HL-60 (cell line): ENCODE measurements at places on chromosomes 16 and 17.

GRCh38 chr16:46715769-46716305 lies 26.4 kb downstream of the ORC6 start:
- DNase-seq = no peak

- no peak for DNase-seq
These were observed 113.9 kb downstream of the VPS53 start for GRCh38 chr17:600576-601243.

GRCh38 chr16:67926181-67926750 lies 5.4 kb downstream of the CTRL start:
- DNase-seq = no peak

DNA sequence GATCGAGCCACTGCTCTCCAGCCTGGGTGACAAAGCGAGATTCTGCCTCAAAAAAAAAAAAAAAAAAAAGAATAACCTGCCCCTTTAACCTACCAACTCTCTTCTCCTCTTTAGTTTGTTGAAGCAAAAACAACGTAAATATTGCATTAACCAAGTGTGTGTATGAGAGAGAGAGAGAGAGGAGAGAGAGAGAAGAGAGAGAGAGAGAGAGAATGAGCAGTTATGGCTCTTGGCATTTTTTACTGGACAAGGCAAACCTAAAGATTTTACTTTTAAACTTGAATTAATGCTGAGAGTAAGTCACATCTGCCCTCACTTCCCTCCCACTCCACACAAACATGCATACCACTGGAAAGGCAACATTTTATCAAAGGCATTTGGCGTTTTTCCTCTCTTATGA lies 3.0 kb upstream of the SLFN5 start:
- DNase-seq = no peak

- DNase-seq = no peak
These were observed 61.1 kb downstream of the MRC2 start for GRCh38 chr17:62688398-62689160.

GRCh38 chr16:66926961-66927436 lies 1.7 kb upstream of the RRAD start:
- DNase-seq = no peak

DNA sequence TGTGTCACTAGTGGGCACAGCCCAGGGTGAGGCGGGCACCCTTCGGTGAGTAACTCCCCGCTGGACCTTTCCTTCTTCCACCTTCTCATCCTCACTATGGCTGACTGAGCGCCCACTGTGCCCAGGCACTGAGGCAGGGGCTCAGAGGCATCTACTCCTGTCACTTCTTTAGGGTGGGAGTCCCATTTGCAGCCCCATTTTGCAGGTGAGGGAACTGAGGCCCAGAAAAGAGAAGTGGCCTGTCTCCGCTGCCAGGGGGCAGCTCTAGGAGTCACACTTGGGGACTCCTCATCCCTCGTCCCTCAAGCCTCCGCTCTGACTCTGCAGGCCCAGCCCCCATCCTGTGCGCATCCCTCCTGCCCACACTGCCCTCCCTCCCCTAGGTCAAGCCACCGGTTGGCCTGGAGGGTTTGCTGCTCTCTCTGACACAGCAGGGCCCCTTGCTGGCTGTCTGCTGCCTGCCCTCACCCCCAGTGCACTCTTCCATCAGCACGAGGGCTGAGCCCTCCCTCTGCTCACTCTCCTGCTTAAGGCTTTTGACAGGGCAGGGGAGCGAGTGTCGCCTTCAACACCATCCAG lies 62.4 kb downstream of the CNGB1 start:
- DNase-seq = no peak

DNA sequence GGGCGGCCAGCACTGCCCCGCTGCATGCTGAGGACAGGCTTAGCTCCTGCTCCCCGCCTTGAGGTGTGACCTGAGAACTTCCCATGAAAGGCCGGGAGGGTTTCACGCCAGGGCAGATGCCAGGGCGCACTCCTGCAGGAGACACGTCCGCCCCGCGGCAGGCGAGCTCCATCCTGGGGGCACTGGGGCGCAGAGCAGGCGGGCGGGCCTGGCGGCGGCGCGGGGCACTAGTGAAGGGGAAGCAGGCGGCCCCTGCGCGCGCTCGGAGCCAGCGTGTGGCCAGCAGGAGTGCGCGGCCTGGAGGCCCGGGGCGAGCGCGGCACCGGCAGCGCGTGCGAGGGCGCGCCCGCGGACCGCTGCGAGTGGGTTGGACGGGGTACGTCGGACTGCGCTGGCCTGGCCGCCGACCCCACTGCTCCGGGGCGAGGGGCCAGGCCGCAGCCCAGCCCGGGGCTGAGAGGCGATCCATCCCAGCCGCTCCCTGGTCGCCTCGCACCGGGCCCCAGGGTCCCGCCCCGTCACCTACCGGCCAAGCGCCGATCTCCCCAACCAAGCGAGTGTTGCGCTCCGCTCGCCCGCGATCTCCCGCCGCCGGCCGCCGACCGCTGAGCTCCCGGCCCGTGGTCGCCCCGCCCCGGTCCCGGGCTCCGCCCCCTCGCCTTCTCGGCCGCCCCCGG lies at the start of gene MAP3K14:
MAP3K14 (minus strand) TSS at position 587 of the 677 bp plus-strand sequence. CDS start 26,275 bp downstream, outside the sequence.
- DNase-seq = peak; percentile 64

DNA sequence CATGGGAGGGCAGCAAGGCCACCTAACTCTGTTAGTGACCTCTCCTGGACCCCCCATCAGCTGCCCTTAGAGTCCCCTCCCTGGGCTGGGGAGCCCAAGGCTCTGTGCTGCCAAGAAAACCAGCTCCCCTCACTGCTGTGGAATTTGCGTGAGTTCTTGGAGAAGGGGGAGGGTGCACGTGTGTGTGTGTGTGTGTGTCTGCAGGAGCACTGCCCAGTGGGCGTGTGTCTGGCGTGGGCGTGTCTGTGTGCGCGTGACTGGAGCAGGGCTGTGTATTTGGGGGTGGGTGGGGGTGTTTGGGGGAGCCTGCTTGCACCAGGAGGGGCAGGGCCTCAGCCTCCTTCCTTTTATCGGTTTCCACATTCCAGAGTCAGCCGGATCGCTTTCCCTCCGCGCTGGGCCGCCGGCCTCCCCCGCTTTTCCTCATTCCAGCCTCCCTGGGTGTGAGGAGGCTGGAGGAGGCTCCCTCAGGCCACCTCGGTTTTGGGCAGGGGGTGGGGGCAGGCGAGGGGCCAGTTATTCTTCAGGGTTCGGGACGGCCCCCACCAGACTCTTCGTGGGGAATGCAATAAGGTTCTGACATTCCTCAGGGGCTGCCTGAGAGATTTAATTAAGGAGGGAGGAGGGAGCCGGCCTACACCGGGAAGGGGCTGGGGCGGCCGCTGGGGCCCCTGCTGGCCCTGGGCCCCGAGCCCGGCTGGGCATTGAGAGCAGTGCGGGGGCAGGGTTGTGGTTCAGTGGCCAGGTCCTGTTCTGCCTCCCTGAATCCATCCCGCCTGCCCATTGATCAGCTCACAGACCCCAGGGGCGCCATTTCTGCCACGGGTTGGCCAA lies 2.5 kb downstream of the VASN start:
- no peak for DNase-seq

DNA sequence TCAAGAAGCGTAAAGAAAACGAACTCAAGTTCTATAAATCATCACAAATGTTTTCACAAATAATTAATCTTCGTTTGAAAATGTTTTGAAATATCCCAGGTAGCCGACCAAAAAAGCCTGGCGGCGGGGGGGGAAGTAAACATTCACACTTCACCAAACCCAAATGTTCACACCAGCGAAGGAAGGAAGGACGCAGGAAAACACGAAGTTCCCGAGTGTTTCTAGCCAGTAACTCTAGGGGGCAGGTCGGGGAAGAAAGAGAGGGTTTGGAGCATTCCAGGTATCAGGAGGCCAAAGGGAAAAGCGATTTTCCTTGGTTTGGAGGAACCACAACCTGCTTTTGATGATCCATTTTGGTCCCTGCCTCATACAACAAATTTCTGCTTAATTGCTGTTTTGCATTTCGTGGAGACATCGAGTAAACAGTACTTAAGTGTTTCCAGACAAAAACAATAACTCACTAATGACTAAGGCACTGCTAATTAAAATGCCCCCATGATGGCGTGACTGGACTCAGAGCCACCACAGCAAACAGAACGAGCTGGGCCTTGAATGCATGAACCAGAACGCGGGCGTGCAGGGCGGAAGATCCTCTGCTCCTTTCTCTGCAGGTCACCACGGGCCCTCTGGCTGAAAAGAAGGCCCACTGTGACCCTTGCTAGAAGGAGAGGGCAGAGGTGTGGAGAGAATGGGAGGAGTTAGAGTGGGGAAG lies 16.6 kb downstream of the ZFHX3 start:
- DNase-seq = no peak

DNA sequence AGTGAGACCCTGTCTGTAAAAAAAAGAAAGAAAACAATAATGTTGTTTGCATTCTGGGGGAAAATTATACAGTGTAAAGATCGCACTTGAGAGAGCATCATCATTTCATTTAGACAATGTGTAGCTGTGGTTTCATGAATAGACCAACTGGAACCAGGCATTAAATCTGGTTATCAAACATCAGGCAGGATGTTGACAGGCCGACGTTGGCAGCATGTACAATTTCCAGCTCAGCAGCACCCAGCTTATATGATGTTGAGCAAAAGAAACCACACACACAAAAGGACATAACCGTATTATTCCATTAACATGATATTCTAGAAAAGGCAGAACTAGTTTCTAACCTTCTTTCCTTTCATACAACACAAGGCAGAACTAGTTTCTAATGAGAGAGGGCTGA lies 5.8 kb downstream of the MARVELD3 start:
- no peak for DNase-seq

DNA sequence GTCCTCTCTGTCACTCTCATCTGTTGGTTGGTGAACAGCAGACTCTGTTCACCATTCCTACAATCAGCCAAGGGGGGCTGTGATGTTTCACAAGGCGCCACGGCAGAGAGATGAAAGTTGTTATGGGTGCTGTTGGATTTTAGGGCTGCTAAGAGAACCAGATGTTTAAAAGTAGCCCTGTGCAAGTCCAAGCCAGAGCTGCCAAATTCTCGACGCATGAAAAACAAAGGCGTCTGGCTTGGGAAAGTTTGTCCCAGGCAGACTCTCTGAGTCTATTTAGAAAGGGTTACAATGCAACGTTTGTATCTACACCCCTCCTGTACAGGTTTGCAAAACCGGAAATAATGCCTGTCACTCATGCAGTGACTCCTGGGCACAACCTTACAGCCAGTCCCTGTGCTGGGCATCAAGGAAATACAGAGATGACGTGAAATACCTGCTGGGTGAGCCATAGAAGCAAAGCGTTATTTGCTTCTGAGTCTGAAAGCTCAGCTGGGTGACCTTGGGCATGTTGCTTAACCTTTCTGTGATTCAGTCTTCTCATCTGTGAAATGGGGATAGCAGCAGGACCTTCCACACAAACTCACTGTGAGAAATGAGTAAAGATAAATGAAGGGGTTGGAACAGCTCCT lies 74.8 kb downstream of the XYLT1 start:
- no peak for DNase-seq
